Neural progenitor cell (in vitro differentiated cells): ENCODE measurements at places on chromosomes 13 and 19. TPM values are rescaled to one million over a fixed set of nuclear protein-coding genes. Genes with fewer than 3 reads are reported as not detected.

DNA sequence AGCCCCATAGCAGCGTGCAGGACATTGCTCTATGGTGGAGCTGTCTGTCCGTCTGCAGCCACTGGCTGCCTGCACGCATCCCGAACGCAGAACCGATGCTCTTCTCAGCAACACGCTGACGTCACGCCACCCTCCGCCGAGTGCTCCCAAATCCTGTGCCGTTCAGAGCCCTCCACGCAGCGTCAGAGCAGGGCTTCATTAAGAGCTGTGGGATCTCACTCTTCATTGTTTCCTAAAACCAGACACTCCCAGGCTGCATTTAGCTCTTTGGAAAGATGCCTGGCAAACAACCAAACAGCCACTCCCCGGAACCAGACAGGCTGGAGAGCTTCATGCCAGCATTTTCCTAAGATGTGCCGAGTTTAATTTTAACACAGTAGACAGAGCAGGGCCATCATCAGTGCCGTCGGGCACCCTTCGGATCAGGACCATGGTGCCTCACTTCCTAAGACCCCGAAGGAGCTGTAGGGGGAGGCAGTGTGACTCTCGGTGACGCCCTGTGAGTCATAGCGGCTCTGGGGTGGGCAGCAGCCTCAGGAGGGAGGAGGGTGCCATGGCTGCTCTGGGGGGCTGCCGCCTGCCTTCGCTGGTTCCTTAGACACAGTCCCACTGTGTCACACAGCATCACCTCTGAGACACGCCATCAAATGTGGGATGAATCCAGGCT is 131.5 kb upstream of the MCF2L start:
- no peak for DNase-seq

DNA sequence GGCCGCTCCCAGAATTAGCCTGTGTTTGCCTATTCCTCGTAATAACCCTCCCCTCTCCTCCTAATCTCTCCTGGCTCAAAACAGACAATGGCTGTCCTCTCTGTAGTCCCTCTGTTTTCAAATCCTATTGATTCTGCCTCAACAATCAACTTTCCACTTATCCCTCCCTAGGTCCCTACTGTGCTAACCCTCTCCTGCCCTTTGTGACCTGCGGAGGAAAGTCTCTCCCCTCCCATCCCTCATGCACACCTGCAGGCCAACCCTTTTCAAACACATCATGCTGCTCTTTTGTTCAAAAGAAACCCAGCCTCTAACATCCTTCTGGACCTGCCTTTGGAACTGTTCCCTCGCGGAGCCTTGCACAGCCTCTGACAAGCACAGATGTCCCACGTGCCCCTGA is 37.3 kb downstream of the CILP2 start:
- DNase-seq: peak; percentile 86

Gene ADAMTSL5
- 0.12 and 0.13 TPM in 2 replicates for total RNA-seq

- no peak for DNase-seq
These were observed 3.8 kb upstream of the SLC7A9 start for GRCh38 chr19:32873247-32873959.

Gene ZNF44
- 6.9 and 7.3 TPM in 2 replicates for total RNA-seq

Gene PABPC3
- 0.17 TPM in 1 of 2 replicates, not detected in the other for total RNA-seq

- DNase-seq: peak; percentile 78
These were observed 89.4 kb downstream of the DPF1 start for GRCh38 chr19:38134540-38135149.

GRCh38 chr19:5934774-5935472 is 20.9 kb downstream of the CAPS start:
- DNase-seq: no peak

GRCh38 chr19:49430678-49431329 is 5.6 kb downstream of the GFY start:
- peak; percentile 38 for DNase-seq

Gene DHDH
- 1.6 TPM in 1 of 2 replicates, not detected in the other for total RNA-seq

- DNase-seq: peak; percentile 92
These were observed 924 bp downstream of the TRAPPC5 start for GRCh38 chr19:7681340-7682174.

GRCh38 chr13:27927444-27928352 is 7.9 kb downstream of the PDX1 start:
- peak; percentile 36 for DNase-seq

- DNase-seq: no peak
These were observed 70.9 kb upstream of the MCF2L start for GRCh38 chr13:112897956-112898620.

Gene DNAAF3
- 9.1 and 12.0 TPM in 2 replicates for total RNA-seq

DNA sequence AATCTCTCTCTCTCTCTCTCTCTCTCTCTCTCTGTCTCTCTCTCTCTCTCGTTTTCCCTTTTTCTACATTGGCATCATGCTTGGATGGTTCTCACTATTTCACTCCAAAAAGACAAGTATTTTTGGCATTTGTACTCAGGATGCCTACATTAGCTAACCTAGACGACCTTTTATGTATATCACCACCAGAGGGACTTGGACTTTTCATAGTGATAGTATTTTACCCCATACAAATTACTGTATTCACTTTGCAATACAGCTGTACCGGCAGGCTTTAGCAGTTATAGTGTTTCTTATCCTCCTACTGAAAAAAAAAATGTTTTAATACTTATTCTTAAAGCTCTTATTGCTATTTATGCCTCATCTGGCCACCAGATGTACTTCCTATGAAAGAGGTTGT is 687.2 kb upstream of the KLHL1 start:
- no peak for DNase-seq

GRCh38 chr13:93900731-93901130 is 578.8 kb downstream of the DCT start:
- no peak for DNase-seq

DNA sequence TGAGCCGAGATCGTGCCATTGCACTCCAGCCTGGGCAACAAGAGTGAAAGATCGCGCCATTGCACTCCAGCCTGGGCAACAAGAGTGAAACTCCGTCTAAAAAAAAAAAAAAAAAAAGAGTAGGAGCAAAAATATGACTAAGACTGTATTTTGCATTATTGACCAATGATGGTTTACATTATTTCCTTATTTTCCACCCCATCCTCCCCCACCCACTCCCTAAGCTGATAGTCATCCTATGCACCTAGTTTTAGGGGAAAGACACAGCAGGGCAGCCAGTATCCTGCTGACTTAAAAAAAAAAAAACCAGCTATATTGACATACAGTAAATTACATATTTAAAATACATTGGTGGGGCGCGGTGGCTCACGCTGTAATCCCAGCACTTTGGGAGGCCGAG is 25.1 kb downstream of the VAV1 start:
- no peak for DNase-seq

Gene KCNC3
- total RNA-seq: 0.41 and 1.2 TPM in 2 replicates

Gene TRPC4
- 17.7 and 21.1 TPM in 2 replicates for total RNA-seq

Gene KLK14
- total RNA-seq: not detected in 2 replicates

GRCh38 chr13:35818633-35819067 is 312.5 kb downstream of the DCLK1 start:
- DNase-seq: peak; percentile 58
